ENCODE measurements at places on chromosomes 1 and 21. TPM values are rescaled to one million over a fixed set of nuclear protein-coding genes. Genes with fewer than 3 reads are reported as not detected.

AMY1B gene
- total RNA-seq = not detected

BRDT gene
- total RNA-seq = not detected

ERI3 gene
- total RNA-seq = 26.4 TPM

SRRM1 gene
- total RNA-seq = 230 TPM

ANGPTL1 gene
- total RNA-seq = not detected

POU3F1 gene
- 0.14 TPM for total RNA-seq

CCDC17 gene
- 7.6 TPM for total RNA-seq

ADAM30 gene
- total RNA-seq = not detected

UBE2J2 gene
- total RNA-seq = 92.9 TPM
